ENCODE measurements at places on chromosomes 6 and 20. TPM values are rescaled to one million over a fixed set of nuclear protein-coding genes. Genes with fewer than 3 reads are reported as not detected.
A peak's percentile ranks its signal among the peaks of the same experiment; 100 is the strongest.

GRCh38 chr6:15501826-15502445 is 160.9 kb downstream of the DTNBP1 start:
- no peaks in the 10 kb centered on the region for H3K27me3 ChIP-seq
- no peak overlapping the region for H3K27ac ChIP-seq
- no peak overlapping the region for H3K4me3 ChIP-seq
- peaks cover 30% of the 10 kb centered on the region for H3K4me1 ChIP-seq
- peaks cover 2% of the 10 kb centered on the region for H3K36me3 ChIP-seq

Gene FAM217A
- total RNA-seq: not detected

- no peak overlapping the region for H3K4me3 ChIP-seq
- H3K27ac ChIP-seq: no peak overlapping the region
- no peaks in the 10 kb centered on the region for H3K27me3 ChIP-seq
- H3K4me1 ChIP-seq: no peaks in the 10 kb centered on the region
- no peaks in the 10 kb centered on the region for H3K36me3 ChIP-seq
- no peak for DNase-seq
These were observed 520.9 kb downstream of the HTR1B start for GRCh38 chr6:76942203-76942966.

DNA sequence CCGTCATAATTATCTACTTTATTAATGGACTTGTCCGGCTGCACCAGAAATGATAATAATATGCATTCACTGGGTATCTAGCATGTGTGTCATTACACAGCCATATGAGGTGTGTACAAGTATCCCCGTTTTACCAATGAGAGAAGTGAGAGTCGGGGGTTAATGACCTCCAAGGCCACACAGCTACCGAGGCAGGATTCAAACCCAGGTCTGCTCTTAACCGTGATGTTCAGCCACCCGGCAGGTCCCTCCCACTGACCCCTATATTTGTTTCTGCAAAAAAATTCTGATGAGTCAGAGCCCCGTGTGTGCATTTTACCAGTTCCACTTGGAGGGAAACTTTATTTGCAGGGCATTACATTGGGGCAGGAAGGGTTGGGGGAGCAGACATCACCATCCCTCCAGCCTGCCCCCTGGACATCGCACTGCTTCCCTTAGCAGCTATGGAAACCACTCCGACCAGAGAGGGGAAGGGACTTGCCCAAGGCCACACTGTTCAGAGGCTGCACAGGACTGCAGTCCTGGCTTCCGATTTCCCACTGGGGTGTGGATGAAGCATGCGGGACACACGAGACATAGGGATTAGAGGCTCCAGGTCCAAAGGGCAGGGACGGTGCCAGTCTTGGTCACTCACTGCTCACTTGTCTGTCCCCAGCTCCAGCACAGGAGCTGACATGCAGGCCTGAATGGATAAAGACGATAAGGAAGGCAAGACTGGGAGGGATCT is 10.1 kb upstream of the SRC start:
- peaks cover 23% of the 10 kb centered on the region for H3K4me1 ChIP-seq
- H3K36me3 ChIP-seq: no peaks in the 10 kb centered on the region
- DNase-seq: no peak
- peak overlapping the region; percentile 53 for H3K27ac ChIP-seq
- H3K4me3 ChIP-seq: no peak overlapping the region

Gene FOXF2
- total RNA-seq: 11.3 TPM

- H3K36me3 ChIP-seq: no peaks in the 10 kb centered on the region
- DNase-seq: no peak
- no peak overlapping the region for H3K4me3 ChIP-seq
- H3K4me1 ChIP-seq: peaks cover 53% of the 10 kb centered on the region
- H3K27me3 ChIP-seq: no peaks in the 10 kb centered on the region
These were observed 9.4 kb downstream of the SNX5 start for GRCh38 chr20:17959257-17959627.

GRCh38 chr6:150928882-150929281 is 63.4 kb downstream of the MTHFD1L start:
- H3K4me3 ChIP-seq: no peak overlapping the region
- H3K27ac ChIP-seq: no peak overlapping the region
- no peak for DNase-seq
- H3K27me3 ChIP-seq: no peaks in the 10 kb centered on the region
- H3K36me3 ChIP-seq: no peaks in the 10 kb centered on the region

GRCh38 chr6:107728564-107728897 is 95.6 kb downstream of the SCML4 start:
- peaks cover 9% of the 10 kb centered on the region for H3K4me1 ChIP-seq
- H3K27me3 ChIP-seq: no peaks in the 10 kb centered on the region
- no peak for DNase-seq
- H3K27ac ChIP-seq: no peak overlapping the region
- no peaks in the 10 kb centered on the region for H3K36me3 ChIP-seq

Gene MLIP
- 1.3 TPM for total RNA-seq

DNA sequence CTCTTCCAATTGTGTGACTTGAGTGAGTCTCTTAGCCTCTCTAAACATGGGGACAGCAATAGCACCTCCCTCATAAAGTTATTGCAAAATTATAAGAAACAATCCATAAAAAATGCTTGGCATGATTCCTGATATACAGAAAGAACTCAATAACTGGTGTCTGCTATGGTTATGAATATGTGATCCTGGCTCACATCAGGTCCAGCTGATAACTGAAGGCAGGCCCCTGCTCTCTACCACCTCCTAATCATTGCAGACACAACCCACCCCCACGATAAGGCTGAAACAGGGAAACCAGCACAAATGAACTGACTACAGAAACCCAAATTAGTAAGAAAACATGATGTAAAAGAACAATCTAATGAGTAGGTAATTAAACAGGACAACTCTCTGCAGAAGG is 5.4 kb downstream of the TRIM15 start:
- peaks cover 12% of the 10 kb centered on the region for H3K4me1 ChIP-seq
- no peak overlapping the region for H3K27ac ChIP-seq
- no peak overlapping the region for H3K4me3 ChIP-seq
- no peaks in the 10 kb centered on the region for H3K27me3 ChIP-seq
